ENCODE measurements at places on chromosomes 16 and 17.

GRCh38 chr17:72726936-72727335 is 365.6 kb downstream of the SLC39A11 start:
- peak; percentile 51 for DNase-seq

DNA sequence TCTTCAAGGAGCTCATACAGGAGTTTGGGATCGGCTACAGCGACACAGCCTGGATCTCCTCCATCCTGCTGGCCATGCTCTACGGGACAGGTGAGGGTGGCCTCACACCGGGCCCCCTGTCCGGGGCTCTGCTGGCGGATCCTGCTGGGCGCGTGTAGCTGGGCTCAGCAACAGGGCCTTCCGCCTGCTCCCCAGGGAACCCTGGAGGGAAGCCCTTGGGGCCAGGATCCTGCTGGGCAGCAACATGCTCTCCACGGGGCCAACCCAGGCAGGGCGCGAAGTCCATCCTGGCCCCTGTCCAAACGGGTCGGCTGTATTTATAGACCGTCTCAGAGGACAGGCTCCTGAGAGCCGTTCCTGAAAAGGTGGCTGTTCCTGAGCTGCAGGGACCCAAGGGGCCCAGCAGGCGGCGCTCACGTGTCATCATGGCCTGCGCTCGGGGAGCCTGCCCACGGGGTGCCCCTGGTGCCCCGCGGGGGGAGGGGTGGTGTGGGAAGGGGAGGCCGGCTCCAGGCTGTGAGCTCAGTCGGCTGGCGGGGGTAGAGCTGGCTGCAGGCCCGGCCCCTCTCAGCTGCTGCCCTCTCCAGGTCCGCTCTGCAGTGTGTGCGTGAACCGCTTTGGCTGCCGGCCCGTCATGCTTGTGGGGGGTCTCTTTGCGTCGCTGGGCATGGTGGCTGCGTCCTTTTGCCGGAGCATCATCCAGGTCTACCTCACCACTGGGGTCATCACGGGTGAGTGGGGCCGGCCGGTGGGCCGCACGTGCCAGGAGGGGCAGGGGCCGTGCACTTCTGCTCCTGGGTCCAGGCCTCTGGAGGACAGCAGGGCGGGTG is 7.5 kb downstream of the SLC16A3 start:
- peak; percentile 76 for DNase-seq

- no peak for DNase-seq
Observed at GRCh38 chr17:34579017-34579946, at the start of gene TMEM132E. TSS of gene TMEM132E (plus strand) at chr17:34579582. CDS start at chr17:34581077, 1,495 bp downstream.

DNA sequence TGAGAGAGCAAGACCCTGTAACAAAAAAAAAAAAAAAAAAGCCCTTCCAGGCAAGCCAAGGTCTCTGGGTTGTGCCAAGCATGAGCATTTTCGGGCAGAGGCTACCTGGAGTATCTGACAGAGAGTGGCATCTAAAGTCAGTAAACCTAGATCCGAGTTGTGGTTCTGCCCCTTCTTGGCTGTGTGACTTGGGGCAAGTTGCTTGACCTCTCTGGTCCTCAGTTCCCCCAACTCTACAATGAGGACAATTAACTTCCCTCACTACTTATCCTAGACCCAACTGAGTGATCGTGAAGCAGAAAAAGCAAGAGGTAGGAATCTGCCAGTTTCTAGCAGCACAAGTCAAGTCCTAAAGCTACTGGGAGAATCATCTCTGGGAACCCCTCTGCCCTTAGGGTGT is 34.4 kb downstream of the TMEM186 start:
- no peak for DNase-seq

DNA sequence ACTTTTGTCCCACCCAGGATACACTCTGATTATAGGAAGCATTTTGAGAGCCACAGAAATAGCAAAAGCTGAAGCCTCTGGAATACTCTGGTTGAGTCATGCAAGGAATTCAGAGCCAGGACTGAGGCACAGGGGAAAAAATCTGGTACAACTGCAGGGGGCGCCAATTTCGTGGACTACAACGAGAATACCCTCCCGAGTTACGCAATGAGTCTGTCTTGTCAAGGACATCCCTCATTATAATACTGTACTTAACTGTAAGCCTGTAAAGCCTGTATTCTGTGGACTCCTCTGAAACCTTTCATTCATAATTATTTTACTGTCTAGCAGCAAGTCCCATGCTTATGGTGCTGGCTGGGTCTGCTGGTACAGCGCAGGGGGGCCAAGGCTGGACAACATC is 7.8 kb downstream of the HOXB1 start:
- no peak for DNase-seq

- peak; percentile 61 for DNase-seq
Observed at GRCh38 chr16:83956336-83957289, 3.6 kb downstream of the OSGIN1 start.

DNA sequence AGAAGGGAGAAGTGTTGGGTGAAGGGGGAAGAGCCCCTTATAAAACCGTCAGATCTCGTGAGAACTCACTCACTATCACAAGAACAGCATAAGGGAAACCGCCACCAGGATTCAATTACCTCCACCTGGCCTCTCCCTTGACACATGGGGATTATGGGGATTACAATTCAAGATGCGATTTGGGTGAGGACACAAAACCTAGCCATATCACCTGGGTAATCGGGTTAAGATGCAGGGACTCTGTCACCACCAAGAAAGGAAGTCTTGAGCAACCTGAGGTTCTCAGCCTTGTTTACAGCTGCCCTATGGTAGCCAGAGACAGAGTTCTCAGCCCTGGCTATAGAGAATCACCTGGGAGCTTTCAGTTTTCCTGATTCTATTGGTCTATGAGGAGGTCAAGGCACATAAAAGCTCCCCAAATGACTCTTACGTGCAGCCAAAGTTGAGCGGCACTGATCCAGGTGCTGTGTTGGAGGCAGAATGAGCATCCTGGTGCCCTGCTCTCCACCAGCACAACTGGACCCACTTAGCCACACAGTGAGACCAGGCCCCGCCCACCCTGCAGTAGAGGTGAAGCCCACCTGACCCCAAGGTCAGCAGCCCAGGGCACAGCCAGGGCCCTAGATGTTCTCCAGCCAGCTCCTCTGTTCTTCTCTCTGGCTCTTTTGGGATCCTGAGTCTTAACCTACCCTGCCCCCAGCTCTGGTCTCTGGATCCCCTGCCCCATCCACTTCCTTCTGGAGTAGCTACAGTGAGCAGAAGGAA is 138.5 kb upstream of the CDH5 start:
- DNase-seq = no peak

GRCh38 chr16:75472908-75473877 is 8.7 kb upstream of the TMEM170A start:
- no peak for DNase-seq

GRCh38 chr16:2371421-2371820 is 30.9 kb upstream of the ABCA3 start:
- DNase-seq = no peak

DNA sequence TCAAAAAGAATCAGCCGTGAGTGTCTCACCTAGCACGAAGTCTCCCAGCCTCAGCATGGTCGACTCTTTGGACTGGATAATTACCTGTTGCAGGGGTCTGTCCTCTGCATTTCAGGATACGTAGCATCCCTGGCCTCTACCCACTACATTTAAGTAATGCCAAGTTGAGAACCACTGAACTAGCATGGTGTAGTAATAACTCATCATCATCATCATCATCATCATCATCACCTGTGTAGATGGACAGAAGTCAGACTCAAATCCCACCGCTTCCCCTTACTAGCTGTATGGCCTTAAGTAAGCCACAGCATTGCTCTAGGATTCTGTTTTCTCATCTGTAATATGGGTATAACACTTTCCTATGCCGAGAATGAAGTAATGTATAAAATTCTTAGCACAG is 373.1 kb upstream of the XYLT1 start:
- DNase-seq = no peak

DNA sequence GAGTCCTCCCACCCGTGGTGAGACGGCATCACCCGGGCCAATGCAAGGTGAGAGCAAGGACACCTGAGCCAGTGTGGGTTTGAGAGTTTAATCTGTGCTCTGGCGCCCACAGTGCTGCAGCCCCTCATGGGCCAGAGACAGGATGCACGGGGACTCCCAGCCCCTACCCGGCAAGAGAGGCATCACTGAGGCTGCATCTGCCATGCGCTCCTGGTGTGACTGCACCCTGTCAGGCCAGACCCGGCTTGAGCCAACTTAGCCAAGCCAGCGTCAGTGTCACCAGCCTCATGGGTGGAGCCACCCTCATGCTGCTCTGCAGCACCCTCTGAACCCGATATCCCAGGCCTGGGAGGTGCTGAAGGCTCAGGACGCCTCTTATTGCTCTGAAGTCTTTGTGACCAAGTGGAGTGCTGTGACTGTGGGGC is 1.3 kb upstream of the BRICD5 start:
- DNase-seq = no peak

DNA sequence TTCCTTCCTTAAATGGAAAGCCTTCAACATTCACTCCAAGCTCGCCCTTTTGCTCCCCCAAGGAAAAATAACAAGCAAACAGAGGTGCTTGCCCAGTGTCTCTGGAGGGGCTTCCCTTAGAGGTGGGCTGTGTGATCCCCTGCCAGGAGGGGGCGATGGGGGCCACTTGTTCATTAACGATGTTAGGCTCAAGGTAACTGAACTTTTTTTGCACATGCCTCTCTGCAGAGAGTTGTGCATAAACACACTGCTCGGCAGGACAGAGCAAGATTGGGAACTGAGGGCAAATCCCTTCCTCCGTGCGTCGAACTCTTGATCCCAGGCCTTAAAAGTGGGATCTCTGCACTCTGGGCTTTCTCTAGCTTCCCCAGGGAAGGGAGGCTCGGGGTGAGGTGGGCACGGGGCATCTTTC is 15.5 kb upstream of the NAGLU start:
- DNase-seq = no peak

DNA sequence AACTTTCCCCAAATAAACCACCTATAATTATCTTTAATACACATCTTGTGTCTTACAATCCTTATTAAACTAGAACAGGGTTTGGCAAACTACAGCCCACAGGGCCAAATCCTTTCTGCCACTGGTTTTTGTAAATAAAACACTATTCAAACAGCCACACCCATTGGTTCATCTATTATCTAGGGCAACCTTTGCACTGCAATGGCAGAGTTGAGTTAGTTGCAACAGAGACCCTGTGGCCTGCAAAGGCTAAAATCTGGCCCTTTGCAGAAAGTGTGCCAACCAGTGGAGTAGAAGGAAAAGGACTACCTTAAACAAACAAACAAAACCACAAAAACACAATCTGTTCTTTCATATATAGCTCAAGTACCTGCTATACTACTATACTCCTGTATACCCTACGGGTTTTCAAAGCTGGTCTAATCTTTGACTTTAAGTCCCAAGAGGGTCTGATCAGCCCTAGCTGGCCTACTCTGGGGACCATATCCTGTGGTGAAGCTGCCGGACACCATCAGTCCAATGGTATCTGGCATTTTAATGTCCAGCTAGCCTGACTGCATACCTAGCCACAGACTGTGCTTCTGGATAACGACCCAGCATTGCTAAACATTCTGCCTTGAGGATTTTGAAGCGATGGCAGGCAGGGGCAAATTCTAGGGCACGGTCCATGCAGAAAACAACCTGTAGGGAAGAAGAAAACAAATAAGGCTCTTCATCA is 23.3 kb downstream of the CNP start:
- no peak for DNase-seq

- DNase-seq = no peak
Observed at GRCh38 chr16:30117768-30118167, 4.4 kb upstream of the GDPD3 start.

DNA sequence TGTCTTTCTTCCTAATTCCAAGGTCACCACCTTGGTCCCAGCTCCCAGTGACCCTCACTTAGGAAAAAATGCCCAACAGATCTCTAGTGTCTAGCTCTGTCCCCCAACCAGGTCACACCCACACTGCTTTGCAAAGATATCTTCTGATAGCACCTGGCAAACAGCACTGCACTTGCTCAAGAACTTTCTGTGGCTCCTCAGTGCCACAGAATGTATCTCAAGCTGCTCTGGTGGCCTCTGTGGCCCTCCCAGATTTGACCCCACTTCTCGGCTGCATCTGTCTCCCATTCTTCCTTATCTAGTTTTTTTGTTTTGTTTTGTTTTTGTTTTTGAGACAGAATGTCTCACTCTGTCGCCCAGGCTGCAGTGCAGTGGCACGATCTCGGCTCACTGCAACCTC is 5.0 kb downstream of the ZNF688 start:
- no peak for DNase-seq

GRCh38 chr16:30747331-30747730 is 894 bp upstream of the PHKG2 start:
- no peak for DNase-seq

DNA sequence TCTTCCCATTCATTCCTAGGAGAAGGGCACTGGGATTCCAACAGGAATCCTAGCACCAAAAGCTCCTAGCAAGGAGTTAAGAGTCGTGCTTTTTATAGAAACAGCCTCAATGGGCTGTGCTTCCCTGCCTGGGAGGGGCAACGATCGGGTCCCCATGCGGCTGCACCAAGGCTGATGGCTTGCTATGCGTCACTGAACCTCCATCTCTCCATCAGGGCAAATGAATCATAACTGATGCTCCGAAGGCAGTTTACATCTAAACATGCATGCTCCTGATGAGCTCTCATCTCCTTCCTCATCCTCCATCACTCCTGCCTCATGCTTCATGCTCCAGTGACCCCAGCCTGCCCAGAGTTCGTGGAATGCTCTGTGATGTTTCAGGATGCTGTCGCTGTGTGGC is 270.5 kb downstream of the FOXL1 start:
- no peak for DNase-seq

DNA sequence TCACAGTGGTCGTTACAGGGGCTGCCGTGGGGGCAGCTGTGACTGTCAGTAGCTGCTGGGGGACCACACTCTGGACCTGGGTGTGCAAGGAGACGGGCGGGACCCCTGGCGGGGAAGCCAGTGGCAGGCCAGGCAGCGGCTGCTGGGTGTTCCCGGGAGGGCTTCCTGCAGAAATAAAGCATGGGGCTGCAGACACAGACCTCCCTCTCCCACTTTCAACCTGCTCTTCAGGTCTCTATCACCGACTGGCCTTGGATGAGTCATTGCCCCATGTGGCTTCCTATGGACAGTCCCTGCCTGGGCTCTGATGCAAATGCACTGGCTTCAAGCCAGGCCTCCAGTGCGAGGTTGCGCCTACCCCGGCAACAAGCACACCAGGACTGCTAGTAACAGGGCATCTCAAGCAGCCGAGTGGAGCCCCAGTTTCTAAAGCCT is 17.2 kb downstream of the SREBF1 start:
- peak; percentile 53 for DNase-seq

DNA sequence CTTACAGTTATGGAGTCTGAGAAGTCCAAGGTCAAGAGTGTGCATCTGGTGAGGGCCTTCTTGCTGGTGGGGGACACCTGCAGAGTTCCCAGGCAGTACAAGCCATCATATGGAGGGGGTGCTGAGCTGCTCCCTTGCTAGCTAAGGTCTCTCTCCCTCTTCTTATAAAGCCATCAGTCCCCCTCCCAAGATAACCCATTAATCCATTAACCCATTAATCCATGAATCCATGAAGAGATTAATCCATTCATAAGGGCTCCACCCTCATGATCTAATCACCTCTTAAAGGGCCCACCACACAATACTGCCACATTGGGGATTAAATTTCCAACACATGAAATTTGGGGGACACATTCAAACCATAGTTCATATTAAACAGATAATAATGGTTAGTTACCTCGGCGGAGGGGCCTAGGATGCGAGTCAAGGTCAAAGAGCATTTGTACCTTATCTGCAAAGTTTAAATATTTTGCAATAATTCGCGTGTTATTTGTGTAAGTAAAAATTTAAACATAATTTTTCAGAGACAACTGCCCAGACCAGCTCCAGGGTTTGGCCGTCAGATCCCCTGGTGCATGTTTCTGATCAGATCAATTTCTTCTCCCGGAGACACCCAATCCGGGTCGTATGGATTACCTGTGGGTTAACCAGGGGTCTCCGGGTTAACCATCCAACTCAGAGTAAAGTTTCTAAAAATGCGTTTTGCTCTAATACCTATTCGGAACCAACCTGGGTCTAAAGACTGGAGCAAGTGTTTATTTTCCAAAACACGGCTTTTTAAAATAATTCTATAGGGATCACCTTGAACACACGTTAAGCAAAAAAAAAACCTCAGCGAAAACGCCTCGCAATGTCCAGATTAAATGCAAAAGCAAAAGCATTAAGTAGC is 740 bp upstream of the POLR3E start:
- DNase-seq = no peak
